ENCODE measurements at places on chromosomes 6 and 20.

GRCh38 chr6:100775667-100776066 is 105.5 kb downstream of the ASCC3 start:
- no peak for DNase-seq

GRCh38 chr6:74632196-74632875 is 573.5 kb downstream of the COL12A1 start:
- DNase-seq: no peak

- DNase-seq: no peak
These were observed 41.6 kb upstream of the EEF1E1 start for GRCh38 chr6:8143945-8144344.

GRCh38 chr20:47063407-47063806 is 168.8 kb downstream of the EYA2 start:
- DNase-seq: no peak

DNA sequence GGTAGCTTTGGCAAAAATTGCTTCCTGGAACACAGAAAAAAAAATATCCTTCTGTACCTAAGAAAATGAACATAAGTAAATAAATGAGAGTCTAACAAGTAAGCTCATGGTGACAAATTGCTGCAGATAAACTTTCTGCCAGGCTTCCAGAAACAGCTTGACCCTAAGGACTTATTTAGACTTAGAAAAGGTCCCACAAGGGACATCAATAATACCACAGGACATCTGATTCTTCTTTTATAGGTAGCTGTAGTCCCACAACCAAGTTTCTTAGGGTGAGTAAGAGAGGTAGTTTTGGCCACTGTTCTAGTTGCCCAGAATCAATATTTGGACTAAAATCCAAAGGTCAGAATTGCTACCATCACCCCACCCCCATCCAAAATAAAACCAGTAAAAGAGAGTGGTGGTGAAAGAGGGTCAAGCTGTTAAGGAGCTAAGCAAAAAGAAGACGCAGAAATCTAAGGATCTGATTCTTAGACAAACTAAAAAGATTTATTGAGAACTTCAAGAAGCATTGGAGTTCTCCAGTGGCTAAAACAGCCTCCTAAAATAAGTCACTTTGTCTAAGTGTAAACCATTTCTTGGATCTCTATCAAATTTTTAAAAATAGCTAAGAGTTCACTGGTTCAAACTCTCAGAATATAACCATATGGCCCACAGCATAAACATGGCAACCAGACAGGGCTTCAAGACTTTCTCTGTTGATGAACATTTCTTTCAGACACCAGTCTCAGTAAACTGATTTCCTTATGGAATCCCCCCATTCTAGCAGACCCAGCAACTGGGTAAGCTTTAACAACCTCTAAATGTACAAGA is 180.6 kb downstream of the PTPRK start:
- DNase-seq: no peak

Data from NCI-H1436 treated with DMSO at 0.1 percent for 48 hours (cell line).